ENCODE measurements at places on chromosomes 5 and 9.

GRCh38 chr9:6330958-6331634 is 2.9 kb downstream of the TPD52L3 start:
- no peak for DNase-seq

DNA sequence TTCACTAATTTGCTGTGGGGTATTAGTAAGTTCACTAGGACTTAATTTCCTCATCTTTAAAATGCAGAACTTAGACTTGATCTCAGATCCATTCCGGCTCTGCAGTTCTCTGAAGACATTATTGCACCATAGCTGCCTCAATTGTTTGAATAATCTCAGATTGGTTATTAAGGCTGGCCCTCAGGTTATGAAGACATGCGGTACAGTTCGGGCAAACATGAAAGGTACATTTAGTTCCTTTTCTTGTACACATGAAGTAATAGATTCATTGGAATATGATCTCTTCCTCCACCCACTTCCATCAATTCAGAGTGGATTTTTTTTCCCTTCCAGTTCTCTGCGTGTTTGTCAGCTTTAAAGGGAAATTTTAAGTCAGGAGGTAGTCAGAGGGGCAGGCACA is 28.0 kb downstream of the ATP6V0E1 start:
- DNase-seq, result no peak

DNA sequence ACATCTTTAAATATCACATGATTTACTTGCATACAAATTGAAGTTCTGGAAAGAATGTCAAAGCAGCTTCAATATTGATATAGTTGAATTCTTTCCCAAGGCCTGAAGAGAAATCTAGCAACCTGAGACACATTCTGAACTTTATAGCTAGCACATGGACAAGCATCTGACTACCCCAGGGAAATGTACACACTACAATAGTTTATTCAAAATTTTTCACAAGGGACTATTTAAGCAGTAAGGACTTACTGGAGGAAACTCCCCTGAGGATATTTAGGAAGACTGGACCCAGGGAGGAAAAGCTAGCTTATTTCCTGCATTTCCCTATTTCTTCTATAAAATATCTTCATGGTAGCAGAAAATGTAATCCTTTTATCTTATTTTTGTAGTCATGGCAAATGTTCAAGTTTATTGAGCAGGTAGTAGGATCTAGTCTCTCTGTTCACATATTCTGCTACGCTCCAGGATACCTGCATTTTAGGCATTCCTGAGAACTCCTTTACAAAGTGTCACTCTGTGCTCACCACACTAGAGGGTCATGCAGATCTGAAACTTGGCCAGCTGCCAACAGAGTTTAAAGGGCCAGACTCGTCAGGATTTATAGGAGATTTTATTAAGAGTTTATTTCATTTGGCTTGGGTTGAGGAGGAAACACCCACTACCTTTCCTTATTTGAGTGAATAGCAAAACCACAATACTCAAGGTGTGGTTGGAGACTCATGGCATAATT is 348.4 kb upstream of the FTMT start:
- DNase-seq, result no peak

DNA sequence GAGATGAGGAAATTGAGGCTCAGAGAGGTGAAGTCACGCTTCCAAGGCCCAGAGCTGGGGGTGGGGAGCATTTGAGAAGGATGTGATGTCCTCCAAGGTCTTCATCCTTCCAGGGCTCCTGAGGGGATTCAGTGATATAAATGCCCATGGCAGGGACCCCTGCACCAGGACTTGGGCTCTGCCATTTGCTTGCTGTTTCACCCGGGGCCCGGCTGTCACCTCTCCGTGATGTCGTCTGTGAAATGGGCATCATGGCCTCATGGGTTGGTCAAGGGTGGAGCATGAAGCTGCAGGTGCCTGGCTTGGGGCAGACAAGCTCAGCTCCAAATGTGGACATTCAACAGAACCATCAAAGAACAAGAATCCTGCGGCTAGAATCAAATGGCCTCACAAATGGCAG is 253.1 kb downstream of the PBX3 start:
- DNase-seq, result no peak

- no peak for DNase-seq
Observed at GRCh38 chr5:137372773-137373160, 126.4 kb downstream of the SPOCK1 start.

GRCh38 chr9:68454579-68455334 is 85.9 kb downstream of the TMEM252 start:
- DNase-seq, result no peak

- no peak for DNase-seq
Observed at GRCh38 chr9:75447281-75447680, 359.0 kb downstream of the OSTF1 start.

DNA sequence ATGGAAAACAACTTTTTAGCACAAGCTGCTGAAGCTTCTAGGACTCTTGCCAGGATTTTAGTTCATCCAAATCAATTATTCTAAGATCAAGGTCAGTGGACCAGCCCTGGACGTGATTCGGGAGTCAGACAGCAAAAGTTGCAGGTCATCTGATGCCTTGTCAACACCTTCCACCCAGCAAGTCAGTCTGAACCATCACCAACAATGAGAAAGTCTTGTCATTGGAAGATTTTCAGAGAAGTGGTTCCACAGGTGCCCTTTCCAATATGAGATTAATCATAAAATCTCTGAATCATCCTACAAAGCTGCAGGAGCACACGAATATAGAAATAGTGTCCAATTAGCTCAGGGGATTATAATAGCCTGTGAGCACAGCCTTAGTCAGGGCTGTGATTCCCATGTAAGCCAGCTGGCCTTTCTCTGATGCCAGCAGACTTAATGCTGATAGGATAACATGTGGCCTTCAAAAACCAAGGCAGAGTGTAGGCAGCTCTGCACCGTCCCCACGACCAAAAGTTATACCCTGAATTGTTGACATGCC is 445.0 kb upstream of the TRPC7 start:
- DNase-seq, result no peak

- DNase-seq, result no peak
Observed at GRCh38 chr5:167853421-167853820, 438.0 kb upstream of the WWC1 start.

Data from activated CD4-positive, alpha-beta T cell treated with anti-CD3 and anti-CD28 coated beads, Interleukin-2, Interleukin-4, amounts not matched to agents 100 ng/mL and 50 ng/mL, durations not matched to agents 16 hours and 8 hours (primary cell).